ENCODE measurements at places on chromosomes 3 and 15.

- DNase-seq = no peak
These were observed 247.0 kb downstream of the XXYLT1 start for GRCh38 chr3:195023989-195024388.

DNA sequence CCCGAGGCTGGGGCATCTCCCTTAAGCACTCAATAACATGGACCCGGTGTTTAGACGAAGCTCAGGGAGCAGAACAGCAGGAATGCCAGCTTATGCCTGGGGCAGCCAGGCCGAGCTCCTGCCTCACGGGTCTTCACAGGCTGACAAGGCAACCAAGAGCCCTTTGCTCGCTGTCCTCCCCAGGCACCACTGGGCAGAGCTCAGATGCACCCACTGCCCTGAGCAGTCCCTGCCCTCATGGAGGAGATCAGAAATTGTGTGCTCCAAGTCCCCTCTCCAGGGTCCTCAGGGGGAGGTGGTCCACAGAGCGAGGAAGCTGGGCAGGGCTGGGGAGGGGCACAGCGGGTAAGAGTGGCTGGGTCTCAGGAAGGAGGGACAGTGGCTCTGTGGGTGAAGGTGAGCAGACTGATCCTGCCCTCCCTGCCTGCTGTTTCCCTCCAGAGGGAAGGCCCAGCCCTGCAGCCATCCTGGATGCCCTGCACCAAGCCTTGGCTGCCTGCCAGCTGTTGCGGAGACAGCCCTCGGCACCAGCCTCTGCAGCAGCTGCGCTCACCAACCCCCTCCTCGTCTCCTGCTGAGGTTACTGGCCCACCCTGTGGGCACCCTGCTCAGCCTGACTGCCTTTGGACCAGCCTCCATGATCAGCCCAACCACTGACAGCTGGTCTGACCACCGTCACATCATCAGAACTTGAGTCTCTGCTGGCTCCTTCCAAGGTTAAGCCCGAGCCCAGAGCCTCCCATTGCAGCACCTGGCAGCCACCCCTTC, 21.1 kb upstream of the GP9 start:
- DNase-seq = peak; percentile 70

DNA sequence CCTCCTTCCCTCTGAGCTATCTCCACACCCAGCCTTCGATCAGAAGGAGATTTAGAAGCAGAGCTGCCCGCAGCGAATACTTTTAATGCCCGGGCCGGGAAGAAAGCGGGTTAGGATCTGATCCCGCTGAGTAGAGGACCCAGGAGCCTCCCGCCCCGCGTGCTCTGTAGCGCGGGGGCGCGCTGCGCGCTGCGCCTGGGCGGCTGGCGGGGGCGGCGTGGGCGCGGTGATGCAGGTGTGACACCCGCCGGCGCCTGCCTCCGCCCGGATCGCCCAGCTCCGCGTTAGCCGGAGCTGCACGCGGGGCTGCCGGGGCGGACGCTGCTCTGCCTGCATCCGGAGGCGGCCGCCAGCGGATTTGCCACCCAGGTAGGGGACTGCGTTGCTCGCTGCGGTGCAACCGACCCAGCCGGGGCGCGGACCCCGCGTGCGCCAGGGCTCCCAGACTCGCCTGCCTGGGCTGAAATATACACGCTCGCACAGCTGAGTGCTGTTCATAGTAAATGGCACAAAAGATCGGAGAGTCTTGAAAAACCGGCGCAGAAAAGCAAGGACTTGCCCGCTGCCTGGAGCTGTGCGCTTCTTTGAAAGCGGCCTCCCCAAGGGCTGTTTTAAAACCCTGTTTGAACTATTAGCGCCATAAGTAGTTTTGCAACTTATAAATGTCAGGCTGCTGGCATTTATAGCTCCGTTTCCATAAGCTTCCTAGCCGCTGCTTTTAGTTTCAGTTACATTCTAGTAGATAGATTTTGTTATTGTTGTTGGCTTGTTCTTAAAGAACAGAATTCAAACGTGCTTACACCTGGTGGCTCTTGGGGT, at the start of gene SV2B:
SV2B (plus strand) TSS at position 263 of the 819 bp plus-strand sequence. CDS start 126,007 bp downstream, outside the sequence.
- no peak for DNase-seq

DNA sequence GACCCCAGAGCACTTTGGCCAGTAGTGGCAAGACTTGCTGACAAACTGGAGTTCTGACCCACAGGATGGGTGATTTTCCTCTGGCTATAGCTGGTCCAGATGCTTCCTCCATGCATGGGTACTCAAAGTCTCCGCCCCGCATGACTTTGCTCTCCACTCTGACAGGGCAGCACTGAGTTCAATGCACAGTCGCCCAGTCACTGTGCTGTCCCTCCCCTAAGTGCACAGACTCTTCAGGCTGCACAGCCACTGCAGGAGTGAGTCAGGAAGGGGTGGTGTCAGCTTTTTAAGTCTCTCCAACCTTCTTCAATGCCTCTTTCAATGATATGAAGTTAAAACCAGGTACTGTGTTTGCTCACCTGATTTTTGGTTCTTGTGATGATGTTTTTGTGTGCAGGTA, 17.8 kb downstream of the TEX9 start:
- no peak for DNase-seq

- DNase-seq = no peak
These were observed 65.8 kb upstream of the LEKR1 start for GRCh38 chr3:156760333-156760732.

- DNase-seq = no peak
These were observed 44.0 kb upstream of the ETV5 start for GRCh38 chr3:186152889-186153292.

- no peak for DNase-seq
These were observed 9.4 kb downstream of the AKAP13 start for GRCh38 chr15:85389772-85390171.

- no peak for DNase-seq
These were observed 516.6 kb downstream of the EPHB1 start for GRCh38 chr3:135311699-135312098.

GRCh38 chr3:128262457-128262856, 109.2 kb downstream of the EEFSEC start:
- DNase-seq = no peak

Data from DMS 273 treated with DMSO at 0.1 percent for 48 hours (cell line).